ENCODE measurements at places on chromosomes 6 and 20.
A peak's percentile ranks its signal among the peaks of the same experiment; 100 is the strongest.

DNA sequence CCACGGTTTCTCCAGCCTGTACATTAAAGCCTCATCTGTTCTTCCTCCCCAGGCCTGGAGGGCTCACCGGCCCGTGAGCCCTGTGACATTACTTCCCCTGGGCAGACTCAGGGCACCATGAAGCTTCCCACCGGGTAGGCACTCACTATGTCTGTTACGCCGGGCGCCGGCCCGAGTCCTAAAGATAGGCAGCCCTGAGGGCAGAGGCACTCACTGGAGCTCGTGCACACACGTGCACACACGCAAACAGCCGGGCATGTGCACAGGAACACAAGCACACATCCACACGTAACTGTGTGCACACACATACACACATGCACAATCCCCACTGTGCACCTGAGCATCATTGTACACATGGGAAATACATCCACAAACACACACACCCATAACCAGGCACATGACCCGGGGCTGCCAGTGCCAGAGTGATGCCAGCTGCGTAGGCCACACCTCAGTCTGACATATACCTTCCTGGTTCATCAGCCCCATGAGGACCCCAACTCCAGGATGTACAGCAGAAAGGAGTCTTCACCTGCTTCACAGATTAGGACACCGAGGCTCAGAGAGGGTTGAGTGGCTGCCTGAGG is 83.7 kb downstream of the YTHDF1 start:
- no peak for DNase-seq

DNA sequence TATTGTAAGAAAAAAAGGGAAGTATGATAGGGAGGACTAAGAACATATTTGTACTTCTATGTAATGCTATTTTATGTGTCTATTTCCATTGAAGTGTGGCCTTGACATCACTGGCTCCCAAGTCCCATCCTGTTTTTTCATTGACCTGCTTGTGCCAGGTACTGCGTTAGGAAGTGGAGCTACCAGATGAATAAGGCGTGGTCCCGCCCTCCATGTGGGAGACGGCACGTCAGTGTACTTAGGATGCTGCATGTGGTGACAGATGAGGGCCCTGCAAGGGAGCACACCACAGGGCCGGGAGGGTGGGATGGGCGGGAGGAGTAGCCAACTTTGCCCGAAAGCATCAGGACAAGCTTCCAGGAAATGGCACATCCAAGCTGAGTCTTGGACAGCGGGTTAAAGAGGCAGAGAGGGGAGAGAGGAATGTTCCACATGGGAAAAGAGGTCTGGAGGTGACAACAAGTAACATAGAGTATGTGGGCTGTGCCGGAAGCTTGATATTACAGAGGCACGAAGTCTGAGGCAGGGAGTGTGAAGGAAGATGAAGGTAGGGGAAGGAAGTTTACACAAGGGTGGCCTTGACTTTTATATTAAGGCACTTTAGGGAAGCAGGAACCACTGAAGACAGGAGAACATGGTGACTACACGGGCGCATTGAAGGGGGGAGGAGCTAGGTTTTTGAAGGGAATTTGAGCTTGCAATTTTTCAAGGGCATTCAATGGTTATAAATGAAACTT is 140.6 kb downstream of the MTHFD1L start:
- DNase-seq, result no peak

DNA sequence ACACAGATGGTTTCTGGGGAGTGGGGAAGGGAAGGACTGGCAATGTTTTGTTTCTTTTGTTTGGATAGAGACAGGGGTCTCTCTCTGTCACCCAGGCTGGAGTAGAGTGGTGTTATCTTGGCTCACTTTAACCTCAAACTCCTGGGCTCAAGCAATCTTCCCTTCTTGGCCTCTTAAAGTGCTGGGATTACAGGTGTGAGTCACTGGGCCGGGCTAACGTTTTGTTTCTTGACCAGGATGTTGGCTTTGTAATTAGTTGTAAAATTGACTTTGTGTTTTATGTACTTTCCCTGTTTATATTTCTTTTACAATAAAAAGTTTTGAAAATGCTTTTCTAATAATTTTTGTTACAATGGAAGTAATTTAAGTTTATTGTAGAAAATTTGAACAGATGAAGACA is 10.9 kb downstream of the SPATS1 start:
- no peak for DNase-seq

- DNase-seq, result peak; percentile 28
These were observed 3.9 kb downstream of the PLCG1 start for GRCh38 chr20:41141153-41141815.

DNA sequence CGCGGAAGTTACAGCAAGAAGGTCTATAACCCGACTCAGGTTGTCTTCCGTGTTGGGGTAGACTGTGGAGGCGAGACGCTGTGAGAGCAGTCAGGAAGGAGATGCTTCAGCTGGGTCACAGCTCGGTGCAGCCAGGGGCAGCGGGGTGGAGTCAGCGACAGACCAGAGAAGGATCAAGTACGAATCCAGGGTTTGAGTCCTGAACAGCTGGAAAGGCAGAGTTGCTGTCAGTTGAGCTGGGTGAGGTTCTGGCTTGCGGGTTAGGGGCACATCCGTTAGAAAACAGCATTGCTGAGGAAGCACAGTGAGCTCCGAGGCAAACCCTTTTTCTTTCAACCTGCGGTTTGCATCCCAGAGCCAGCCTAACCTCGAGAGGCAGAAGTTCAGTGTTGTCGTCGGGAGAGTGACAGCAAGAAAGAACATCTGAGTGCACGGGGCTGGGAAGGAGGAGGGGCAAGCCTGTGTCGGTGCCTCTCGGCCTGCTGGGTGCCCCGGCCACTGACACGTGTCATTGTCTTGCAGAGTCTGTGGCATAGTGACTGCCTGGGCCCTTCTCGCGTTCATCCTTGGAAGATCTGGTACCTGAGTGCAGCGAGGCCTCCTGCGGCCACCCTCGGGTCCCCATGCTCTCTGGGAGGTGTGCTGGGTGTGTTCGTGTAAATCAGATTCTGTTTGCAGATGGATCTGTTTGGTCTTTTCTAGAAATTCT is 20.0 kb downstream of the PNLDC1 start:
- no peak for DNase-seq

GRCh38 chr6:34246563-34247391 is 2.0 kb downstream of the SMIM29 start:
- DNase-seq, result peak; percentile 18

DNA sequence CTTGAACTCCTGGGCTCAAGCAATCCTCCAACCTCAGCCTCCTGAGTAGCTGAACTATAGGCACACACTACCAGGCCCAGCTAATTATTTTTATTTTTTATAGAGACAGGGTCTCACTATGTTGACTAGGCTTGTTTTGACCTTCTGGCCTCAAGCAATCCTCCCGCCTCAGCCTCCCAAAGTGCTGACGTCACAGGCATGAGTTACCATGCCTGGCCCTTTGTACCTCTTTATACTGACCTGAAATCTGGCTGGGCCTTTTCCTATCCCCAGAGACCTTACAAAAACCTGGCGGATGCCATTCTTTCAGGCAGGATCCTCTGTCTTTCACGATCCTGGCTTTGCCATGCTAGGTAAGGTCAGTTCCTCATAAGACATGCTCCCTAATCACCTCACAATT is 11.5 kb downstream of the WFDC3 start:
- DNase-seq, result no peak

DNA sequence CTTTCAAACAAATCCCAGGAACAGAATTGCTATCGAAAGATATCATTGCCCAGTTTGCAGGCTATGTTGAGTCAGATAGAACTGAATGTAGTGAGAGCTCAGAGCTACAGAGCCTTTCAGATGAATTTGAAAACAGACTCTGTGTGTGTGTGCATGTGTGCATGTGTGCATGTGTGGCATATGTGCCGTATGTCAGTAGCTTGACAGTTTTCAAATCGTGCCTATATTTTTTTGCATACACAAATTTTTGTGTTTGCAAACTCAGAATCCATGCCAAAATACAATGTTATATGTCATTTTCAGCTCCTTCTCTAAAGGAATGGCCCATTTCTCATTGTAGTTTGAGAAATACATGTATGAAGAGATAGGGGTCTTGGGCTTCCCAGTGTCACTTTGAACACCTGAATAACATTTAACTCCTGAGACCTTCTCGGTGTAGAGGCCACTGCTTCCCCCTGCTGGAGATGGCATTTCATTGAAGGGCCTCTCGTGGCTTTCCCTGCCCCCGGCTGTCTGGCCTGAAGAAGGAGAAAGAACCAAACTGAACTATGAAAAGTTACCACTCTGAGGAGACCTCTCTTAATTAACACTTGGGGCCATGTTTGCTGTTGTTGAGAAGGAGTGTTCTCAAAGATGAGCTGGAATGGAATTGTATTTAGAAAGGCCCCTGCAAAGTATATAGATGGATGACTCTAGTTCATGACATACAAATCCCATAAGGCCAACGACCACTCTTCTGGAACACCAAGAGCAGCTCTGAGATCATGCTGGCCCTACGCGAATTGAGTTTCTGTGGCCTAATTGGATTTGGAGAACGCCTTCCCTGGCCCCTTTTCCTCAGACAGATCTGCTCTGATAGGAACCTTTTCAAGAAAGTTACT is 58.7 kb downstream of the VAPB start:
- DNase-seq, result peak; percentile 70

DNA sequence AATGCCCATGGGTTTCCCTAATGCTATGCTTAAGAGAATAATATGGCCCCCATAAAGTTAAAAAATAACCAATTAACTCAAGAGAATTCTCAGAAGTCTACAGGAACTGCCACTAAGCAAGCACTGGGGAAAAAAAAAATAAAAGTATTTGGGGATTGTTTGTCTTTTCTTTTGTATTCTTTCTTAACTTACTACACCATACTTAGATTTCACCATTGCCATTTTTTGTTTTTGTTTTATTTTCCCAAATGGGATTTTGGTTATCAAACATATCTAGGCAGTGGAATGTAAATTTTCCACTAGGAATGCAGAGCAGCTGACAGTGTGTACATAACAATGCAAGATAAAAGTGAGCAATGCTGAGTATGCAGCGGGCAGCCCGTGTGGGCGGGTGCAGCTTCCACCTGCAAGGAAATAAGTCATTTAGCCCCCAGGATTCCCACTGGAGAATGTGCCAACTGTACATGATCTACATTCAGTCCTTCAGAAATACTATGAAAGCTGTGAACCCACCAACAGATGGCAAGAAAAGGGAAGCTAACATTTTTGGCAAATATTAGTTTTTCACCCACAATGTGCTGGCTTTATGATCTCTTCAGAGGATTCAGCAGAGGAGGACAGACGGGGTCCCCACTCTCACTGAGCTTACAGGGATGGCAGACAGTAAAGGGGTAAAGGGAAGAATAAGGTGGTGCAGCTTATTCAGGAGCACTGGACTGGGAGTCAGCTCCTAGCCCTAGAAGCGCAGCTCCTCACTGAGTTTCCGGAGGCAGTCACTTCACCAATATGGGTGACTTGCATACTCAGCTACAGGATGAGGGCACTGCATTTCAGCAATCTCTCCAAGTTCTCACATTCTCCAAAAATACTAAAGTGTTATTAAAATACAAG is 44.4 kb downstream of the DCDC2 start:
- DNase-seq, result peak; percentile 24

DNA sequence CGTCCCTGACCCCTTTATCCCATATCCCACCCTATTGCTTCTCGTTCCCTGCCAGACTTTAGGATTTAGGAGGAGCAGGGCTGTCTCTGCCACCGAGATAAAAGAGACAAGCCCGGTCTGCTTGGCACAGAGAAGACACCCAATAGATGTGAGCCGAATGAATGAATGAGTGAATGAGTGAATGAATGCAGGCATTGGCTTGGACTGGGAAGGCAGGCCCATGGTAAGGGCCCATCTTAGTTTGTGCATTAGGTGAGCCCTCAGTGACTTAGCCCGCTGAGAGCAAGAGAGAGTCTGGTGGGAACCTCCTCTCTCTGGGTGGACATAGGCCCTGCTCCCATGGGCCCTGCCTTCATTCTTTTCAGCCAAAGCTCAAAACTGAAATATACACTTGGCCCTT is 879 bp upstream of the BPIFB6 start:
- DNase-seq, result no peak

DNA sequence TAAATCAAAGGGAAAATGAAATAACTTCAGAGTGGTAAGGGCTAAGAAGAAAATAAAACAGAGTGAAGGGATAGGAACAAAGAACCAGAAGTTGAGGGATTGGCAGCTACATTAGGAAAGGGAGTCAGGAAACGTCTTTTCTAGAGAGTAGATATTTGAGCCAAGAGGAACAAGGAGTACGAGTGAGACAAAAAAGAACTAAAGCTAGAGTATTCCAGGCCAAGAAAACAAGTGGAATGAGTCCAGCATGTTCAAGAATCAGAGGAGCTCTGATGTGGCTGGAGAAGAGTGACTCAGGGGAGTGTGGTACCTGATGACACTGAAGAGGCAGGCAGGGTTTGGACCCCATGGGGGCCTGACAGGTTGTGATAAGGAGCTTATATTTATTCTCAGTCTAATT is 66.3 kb downstream of the CEP162 start:
- DNase-seq, result no peak

GRCh38 chr20:38267296-38267695 is 6.8 kb upstream of the KIAA1755 start:
- DNase-seq, result no peak

DNA sequence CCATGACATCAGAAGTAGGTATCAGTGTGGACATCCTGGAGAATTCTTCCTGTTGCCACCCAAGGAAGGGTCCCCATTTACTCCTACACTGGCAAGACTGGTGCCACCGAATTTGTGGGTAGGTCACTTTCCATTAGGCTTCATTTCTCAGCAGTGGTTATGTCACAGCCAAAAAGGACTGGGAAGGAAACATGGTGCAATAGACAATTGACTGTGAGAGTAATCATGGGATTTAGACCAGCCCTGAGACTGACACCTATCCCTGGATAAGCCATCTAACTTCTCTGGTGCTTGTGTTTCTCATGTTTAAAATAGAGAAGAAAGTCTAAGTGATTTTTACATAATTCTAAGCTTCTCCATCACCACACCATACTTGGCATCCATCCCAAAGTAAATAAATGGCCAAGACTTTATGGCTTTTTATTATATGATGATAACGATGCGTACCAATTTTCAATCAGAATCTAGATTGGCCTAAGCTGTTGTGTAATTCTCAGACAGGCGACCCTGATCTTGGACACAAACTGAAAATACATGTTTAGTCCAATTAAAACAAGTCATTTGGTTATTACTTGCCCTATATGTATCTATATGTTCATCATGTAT is 10.2 kb downstream of the SMPDL3A start:
- no peak for DNase-seq

GRCh38 chr20:16167423-16168130 is 405.7 kb downstream of the KIF16B start:
- no peak for DNase-seq

All from GM03348 (cell line).